ENCODE measurements at places on chromosomes 7 and 10.
A peak's percentile ranks its signal among the peaks of the same experiment; 100 is the strongest.

DNA sequence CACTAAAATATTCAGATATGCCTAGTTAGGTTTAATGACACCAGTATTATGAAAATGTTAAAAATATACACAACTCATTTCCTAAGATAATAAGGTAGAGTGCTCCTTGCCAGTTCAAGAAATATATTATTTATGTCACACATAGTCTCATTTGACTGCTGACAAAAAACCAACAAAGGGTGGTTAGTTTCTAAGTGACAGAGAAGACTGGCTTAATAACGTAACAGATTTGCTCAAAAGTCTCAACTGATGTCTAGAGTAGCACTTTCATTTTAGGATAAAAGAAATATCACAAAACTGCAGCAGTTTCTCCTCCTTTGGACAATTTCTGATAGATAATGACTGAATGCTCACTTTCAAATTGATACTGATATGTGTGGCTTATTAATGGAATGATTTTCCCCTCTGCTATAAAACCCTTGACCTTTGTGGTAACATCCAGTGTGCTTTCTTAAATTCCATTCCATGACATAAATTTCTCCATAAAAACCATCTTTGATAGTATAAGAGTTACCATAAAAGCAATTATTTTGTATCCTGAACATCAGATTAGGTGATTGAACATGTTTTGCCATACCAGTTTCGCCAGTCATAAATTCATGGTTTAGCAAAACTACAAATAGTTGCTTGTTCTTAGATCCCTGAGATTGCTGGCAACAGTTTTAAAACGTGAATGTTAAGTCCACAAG, 94.2 kb downstream of the NRBF2 start:
- DNase-seq: no peak

GRCh38 chr10:11863353-11864109, 40.4 kb downstream of the PROSER2 start:
- DNase-seq: peak; percentile 54

GRCh38 chr7:7099584-7100014, 82.7 kb upstream of the C1GALT1 start:
- DNase-seq: peak; percentile 88

GRCh38 chr10:20473023-20473760, 423.9 kb downstream of the NEBL start:
- no peak for DNase-seq

- DNase-seq: peak; percentile 60
These were observed 70.6 kb downstream of the LHPP start for GRCh38 chr10:124532106-124532641.

- DNase-seq: no peak
These were observed 17.2 kb downstream of the TSPAN13 start for GRCh38 chr7:16770657-16771329.

DNA sequence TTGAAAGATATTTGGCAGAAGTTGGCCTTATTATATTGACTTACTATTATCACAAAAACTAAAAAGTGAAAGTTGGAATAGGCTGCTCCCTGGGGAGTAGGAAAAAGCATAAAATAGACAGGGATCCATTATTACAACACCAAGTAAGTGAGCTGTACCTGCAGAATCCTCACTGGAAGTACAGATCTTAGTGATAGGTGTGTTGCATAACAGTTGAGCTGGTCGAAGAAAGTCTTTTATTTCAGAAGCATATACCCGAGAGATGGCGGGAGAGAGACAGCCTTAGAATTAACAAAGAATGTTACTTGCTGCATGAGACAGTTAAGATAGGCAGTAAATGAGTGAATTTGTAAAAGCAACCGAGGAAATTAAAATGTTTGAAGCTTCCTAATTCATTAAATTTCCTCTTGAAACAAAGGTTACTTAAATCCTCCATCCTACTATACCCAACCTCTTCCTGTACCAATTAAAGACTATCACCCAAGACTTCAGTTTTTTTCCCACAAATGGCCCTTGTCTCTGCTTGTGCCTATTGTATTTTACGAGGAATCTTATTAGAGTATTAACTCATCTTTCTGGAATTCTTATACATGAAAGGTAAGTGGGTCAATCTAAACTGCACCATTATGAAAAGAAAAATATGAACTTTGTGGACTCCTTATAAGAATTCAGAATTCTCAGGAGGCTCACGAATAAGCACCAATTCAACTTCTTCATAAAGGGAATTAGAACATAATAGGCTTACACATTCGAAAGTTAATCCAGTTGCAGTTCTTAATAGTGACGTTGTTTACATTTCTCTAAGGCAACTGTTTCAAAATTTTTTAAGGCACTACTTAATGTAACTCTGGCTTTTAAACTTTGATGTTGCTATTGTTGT, 56.2 kb downstream of the CREM start:
- no peak for DNase-seq

DNA sequence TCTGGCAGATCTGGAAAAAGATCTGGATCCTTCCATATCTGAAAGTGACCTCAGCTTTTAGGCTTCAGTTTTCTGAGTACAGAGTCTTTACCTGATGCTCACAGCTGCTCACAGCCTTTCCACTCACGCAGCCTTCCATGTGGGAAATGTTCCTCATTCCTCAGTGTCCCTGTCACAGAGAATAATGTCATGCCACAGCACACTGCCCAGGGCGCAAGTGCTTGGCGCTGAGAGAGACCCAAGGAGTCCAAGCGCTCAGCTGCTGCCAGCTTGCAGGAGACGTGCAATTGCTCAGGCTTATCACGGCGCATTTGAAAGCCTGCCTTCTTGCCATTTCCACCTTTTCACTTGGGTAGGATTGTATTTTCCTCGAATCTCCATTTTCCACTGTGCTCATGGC, 271.9 kb upstream of the MKI67 start:
- no peak for DNase-seq

DNA sequence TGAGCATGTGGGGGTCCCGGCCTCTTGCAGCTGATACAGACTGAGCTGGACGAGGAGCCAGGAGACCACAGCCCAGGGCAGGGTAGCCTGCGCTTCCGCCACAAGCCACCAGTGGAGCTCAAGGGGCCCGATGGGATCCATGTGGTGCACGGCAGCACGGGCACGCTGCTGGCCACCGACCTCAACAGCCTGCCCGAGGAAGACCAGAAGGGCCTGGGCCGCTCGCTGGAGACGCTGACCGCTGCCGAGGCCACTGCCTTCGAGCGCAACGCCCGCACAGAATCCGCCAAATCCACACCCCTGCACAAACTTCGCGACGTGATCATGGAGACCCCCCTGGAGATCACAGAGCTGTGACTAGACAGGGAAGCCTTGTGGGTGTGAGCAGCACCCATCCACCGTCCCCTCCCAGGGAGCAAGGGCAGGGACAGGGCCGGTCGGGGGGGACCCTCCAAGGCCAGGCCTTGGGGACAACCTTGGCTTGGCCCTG, 36.1 kb downstream of the PSAP start:
- no peak for DNase-seq

DNA sequence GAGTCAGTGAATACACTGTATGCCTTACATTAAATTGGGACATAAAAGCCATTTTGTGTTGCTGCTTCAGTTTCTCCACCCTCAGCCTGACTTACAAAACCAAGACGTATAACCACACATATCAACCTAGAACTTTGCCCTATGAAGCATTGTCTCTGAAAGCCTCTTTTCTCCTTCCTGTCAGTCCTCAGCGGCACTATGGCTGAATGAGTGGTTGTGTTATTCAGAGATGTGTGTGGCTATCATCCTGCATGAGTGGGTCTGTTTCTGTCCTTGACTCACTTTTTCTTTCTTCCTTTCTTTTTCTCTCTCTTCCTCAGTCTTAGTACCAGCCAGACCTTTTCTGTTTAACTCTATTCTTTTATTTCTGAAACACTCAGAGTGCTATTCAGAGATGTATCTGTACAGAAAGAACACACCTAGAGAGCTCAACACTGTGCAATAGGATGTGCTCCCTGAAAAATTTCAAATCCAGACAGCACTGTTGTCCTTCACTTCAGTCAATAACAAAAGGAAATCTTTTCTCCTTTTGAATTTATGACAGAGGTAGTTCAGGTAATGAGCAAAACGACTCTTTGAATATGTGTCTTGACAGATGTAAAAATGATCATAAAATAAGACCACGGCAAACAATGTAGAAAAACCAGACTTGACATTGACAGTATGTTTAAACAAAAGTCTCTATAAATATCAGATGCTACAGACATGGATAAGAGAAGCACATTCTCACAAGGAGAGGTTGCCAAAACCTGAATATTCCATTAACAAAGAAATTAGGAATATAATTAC, 163.3 kb upstream of the FEZF1 start:
- DNase-seq: peak; percentile 36

DNA sequence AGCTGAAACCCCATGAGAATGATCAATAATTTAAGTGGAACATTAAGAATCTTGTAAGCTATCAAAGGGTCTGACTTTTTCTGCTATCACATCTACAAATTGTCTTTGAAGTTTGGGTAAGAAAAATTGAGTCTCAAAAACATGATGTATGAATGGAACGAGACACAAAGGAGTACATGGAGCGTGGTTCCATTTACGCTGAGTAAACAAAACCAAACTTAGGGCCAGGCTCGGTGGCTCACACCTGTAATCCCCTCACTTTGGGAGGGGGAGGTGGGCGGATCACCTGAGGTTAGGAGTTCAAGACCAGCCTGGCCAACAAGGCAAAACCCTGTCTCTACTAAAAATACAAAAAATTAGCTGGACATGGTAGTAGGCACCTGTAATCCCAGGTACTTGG, 24.3 kb downstream of the SMC3 start:
- DNase-seq: no peak

- DNase-seq: peak; percentile 57
These were observed 13.4 kb downstream of the C10orf71 start for GRCh38 chr10:49312246-49312869.

GRCh38 chr10:118139321-118139720, 92.6 kb upstream of the RAB11FIP2 start:
- DNase-seq: no peak

DNA sequence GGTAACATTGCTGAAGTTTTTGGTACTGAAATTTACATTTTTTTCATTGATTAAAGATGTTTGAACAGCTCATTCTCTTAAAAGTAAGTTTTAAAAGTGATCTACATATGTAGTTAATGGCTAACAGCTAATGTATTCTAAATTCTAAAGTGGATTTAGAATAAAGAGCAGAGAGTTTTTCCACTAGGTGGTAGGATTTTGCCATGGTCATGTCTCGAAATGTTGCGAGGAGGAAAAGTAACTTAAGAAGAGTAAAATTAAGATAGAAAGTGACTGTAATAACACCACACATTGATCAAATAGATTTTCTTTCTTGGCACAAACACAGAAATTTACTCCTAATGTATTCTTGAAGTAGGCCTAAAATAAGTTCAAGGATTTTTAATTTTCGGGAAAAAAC, 19.8 kb downstream of the LSMEM1 start:
- peak; percentile 17 for DNase-seq

DNA sequence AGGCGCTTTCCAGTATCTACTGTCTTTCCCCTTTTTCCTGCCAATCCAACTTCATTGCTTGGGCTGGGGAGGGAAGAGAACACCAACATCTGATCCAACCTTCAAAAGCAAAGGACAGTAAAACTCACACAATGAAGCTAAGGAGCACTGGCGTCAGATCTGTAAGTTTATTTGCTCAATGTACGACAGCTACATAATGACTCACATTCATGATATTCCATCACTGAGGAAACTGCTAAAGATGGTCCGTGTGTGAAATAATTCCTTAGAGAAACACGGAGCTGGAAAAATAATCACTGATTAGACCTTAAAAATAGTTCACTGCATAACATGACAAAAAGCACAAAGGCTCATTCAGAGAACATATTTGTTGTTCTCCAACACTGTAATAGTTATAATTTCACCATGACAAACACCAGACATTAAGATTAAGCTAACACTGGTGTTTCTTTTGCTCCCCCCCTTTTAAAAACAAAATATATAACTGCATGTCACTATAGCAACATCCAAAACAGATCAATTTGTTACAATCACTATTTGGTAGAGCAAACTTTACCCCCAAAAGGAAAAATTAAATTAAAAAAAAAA, 24.3 kb downstream of the HSPB1 start:
- DNase-seq: no peak

- DNase-seq: no peak
These were observed 6.6 kb upstream of the TPK1 start for GRCh38 chr7:144842377-144842851.

DNA sequence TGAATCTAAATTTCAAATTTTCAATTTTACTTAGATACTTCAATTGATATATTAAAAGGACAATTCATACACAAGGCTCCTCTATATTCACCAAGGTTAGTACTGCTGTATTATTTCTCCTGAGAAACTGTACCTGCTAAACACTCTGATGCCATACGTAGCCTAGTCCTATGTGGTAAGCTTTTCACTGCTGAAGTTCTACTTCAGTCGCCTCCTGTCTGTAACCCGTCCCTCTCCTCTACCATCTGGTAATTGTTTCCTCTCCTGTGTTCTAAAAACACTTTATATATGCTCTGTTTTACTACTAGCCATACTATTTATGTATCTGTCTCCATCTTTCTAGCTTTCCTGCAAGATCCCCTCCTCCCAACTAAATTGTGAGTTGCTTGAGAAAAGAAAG, 20.2 kb downstream of the PDZD8 start:
- DNase-seq: no peak

GRCh38 chr7:144497282-144497681, 93.8 kb upstream of the NOBOX start:
- DNase-seq: no peak

DNA sequence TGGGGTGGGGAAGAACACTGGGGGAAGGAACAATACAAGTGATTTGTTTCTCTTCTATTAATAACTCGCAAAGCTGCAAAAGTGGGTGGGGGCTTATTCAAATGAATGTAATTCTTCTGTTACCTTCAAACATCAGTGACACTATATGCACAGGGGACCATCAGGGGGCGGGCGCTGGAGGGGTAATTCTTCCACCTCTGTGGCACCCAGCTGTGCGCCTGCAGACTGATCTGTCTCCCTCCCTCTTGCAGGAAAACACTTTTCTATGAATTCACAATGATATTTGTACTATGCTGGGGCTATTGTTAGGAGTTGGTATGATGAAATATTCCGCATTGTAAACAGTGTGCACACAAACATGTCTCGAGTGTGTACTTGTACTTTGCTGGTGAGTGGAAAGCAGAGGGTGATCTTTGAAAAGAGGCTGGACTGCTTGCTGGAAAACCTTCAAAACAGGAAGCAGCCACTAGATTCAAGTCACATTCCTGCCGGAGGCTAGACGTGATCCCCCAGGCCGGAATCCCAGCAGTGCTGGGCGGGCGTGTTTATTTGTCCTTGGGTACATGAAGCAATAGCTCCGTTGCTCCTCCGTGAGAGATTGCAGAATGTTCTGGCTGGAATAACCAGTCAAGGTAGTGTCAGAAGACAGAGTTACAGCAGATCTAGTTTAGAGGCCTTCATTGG, 15.8 kb upstream of the BNIP3 start:
- DNase-seq: peak; percentile 57

- no peak for DNase-seq
These were observed 125.9 kb downstream of the TRRAP start for GRCh38 chr7:99004216-99004615.

DNA sequence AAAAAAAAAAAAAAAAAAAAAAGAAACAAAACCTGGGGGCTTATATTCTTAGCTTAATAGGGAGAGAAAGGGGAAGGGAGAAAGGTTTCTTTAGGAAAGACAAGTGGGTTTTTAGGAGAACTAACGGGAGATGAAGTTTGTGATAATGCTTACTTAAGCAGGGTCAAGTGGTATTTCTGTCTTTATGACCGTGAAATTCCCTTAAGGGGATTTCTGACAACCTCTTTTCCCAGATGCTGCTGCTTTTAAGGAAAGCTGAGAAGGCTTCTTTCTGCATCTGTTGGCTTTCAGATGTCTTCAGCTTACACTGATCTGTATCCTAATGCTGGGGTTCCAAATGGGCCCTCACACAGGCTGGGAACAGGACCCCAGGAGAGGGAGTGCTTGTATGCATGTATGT, 42.6 kb downstream of the ADAMTS14 start:
- DNase-seq: no peak
